ENCODE measurements at places on chromosomes 1 and 21.
A peak's percentile ranks its signal among the peaks of the same experiment; 100 is the strongest.

DNA sequence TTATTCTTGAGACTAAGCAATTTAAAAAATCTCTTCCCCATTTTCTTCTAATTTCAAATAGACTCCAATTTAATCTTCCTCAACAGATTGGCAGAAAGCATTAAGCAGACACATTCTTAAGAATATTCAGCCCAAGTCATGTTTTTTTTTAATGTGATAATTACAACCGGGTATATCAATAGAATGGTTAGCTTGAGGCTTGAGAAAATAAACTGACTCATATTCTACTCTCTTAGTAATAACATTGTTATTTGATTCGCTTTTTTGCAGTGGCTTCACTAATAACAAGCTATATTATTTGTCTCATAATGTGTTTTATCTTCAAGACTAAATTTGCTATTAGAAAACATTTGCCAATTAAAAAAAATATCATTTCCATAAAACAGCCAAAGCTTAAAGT, 488.6 kb upstream of the RGS18 start:
- H3K27me3 ChIP-seq: no peaks in the 10 kb centered on the region
- no peaks in the 10 kb centered on the region for H3K36me3 ChIP-seq
- no peak for DNase-seq
- H3K4me3 ChIP-seq: no peak overlapping the region

DNA sequence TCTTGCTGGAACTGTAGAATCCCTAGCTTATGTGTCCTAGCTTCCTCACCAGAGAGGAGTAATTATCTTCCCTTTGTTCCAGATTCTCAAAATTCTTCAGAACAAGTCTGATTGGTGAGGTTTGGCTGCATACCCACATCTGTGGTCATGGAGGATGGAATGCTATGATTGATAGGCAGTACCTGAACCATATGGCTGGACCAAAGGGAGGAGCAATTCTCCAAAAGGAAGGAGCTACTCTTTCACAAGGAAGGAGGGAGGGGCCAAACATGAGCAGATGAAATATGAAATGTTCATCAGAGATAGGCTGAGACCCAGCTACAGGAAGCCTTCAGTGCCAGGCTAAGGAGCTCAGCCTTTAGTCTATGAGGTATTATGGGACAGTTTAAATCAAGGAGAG, 5.0 kb upstream of the RNF19B start:
- peaks cover 2% of the 10 kb centered on the region for H3K4me1 ChIP-seq
- H3K4me3 ChIP-seq: no peak overlapping the region
- DNase-seq: no peak
- no peaks in the 10 kb centered on the region for H3K36me3 ChIP-seq

GRCh38 chr1:235852887-235853286, 13.8 kb downstream of the LYST start:
- H3K27ac ChIP-seq: no peak overlapping the region
- DNase-seq: no peak
- H3K4me1 ChIP-seq: no peaks in the 10 kb centered on the region
- no peak overlapping the region for H3K4me3 ChIP-seq
- no peaks in the 10 kb centered on the region for H3K36me3 ChIP-seq

GRCh38 chr1:165851034-165851658, 23.7 kb downstream of the UCK2 start:
- H3K27ac ChIP-seq: no peak overlapping the region
- no peak for DNase-seq
- no peaks in the 10 kb centered on the region for H3K36me3 ChIP-seq
- H3K4me3 ChIP-seq: no peak overlapping the region
- no peaks in the 10 kb centered on the region for H3K27me3 ChIP-seq

- H3K27ac ChIP-seq: no peak overlapping the region
- H3K4me1 ChIP-seq: peaks cover 33% of the 10 kb centered on the region
- H3K4me3 ChIP-seq: no peak overlapping the region
- no peaks in the 10 kb centered on the region for H3K27me3 ChIP-seq
- no peak for DNase-seq
These were observed 68.3 kb downstream of the SSBP3 start for GRCh38 chr1:54337928-54338327.

DNA sequence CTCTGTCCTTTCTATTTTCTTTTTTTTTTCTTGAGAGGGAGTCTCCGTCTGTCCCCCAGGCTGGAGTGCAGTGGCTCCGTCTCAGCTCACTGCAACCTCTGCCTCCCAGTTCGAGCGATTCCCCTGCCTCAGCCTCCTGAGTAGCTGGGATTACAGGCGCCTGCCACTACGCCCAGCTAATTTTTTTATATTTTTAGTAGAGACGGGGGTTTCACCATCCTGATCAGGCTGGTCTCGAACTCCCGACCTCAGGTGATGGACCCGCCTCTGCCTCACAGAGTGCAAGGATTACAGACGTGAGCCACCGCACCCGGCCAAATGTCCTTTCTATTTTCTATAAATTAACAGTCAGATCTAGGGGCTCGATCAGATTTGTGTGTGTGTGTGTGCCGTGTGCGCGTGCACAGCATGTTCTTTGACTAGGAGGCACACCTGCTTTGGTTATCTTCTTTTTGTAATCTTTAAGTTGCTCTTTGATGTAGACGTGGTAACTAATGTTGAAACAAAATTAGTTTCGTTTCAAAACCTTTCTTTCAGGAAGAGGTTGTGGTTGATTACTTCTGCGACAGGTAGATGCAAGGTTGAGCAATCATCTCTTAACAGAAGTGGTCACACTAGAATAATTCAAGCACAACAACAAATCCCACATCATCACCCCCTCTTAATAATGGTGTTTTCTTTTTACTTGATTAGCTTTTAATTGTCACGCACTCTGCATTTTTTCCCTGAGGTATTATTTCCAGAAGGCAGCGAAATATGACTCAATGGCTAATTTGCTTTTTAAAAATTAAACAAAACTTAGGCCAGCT, 779 bp upstream of the DEGS1 start:
- H3K36me3 ChIP-seq: peaks cover 21% of the 10 kb centered on the region
- H3K27ac ChIP-seq: peak overlapping the region; percentile 65
- peak overlapping the region; percentile 96 for H3K4me3 ChIP-seq
- peaks cover 5% of the 10 kb centered on the region for H3K4me1 ChIP-seq
- H3K27me3 ChIP-seq: no peaks in the 10 kb centered on the region
- no peak for DNase-seq

GRCh38 chr21:27277110-27277509, 310.2 kb upstream of the ADAMTS5 start:
- no peak for DNase-seq
- H3K4me3 ChIP-seq: no peak overlapping the region
- H3K27ac ChIP-seq: no peak overlapping the region
- H3K4me1 ChIP-seq: no peaks in the 10 kb centered on the region
- H3K36me3 ChIP-seq: no peaks in the 10 kb centered on the region
- H3K27me3 ChIP-seq: no peaks in the 10 kb centered on the region

DNA sequence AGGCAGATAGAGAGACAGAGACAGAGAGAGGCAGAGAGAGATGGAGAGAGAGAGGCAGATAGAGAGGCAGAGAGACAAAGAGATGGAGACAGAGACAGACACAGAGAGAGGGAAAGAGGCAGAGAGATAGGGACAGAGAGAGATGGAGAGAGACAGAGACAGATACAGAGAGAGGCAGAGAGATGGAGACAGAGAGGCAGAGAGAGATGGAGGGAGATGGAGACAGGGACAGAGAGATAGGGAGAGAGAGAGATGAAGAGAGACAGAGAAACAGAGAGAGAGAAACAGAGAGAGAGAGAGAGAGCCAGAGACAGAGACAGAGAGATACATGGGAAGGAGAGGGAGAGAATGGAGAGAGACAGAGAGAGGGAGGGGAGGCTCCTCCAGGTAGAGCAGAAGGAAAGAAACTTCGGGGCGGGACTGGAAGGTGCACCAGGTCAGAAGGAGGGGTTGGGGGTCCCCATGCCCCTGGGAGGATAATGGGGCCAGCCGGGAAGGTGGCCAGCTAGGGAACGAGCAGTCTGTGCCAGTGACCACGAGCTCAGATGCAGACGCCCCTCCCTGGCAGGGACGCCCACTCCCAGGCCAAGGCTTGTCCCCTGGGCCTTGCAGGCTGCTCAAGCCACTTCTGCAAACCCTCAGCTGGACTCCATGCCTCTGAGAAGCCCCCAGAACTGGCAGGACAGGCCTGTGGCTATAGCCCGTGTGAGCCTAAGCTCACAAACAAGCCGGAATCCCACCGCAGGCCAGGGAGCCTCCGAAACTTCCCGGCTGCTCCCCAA, 3.3 kb downstream of the FNDC10 start:
- peaks cover 22% of the 10 kb centered on the region for H3K4me1 ChIP-seq
- no peak overlapping the region for H3K4me3 ChIP-seq
- H3K27ac ChIP-seq: no peak overlapping the region
- H3K36me3 ChIP-seq: no peaks in the 10 kb centered on the region
- DNase-seq: no peak

DNA sequence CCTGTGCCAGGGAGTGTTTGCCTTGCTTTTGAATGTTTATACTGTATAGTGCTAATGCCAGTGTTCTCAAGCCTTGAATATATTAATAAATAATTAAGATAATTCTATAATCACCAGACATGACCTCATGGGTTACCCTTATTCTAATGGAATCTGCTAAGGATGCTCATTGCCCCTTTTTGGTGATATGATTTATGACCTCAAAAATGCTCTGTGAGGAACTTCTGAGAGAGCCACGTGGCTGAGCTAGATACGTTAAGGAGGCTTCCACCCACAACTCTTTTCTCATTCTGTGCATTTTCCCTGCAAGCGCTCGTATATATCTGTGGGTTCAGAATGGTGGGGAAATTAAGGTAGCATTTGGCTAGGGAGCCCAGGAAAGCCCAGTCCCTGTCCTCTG, 19.6 kb upstream of the SLC30A1 start:
- no peak for DNase-seq
- no peaks in the 10 kb centered on the region for H3K36me3 ChIP-seq
- H3K27me3 ChIP-seq: no peaks in the 10 kb centered on the region

DNA sequence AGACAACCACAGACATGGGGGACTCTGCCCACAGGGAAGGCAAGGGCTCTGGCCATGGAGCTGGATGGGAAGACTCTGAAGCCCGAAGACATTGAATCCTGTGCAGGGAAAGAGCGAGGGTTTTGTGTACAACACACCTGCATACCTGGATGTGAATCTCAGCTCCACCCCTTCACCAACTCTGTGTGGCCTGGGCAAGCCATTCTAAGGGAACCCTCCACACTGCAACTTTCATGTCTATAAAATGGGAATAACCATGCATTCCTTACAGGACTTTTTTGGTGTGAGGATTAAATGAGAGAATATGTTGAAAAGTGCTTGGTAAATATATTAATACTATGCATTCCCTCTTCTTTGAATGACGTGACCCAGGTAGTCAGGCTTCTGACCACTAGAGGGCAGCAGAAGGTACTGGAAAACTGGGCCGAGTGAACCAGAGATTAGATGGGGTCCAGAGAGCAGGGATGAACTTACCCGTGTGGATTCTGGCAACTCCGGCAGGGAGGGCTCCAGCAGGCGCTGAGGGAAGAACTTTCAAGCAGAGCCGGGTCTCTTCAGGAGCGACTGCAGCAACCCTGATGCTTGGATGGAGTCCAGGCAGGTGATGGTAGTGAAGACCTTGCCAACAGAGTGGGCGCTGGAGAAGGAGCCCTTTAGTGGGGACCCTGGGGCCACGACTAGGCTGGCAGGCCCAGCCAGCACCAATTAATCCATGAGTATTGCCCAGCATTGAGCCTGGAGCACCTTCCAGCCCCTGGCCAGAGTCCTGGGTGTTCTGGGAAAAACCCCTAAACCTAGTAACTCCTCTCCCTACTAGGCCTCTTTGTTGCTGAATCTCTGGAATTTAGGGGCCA, 834 bp upstream of the ELF3 start:
- H3K36me3 ChIP-seq: peaks cover 13% of the 10 kb centered on the region
- peaks cover 15% of the 10 kb centered on the region for H3K4me1 ChIP-seq
- no peak overlapping the region for H3K4me3 ChIP-seq
- peak overlapping the region; percentile 79 for H3K27ac ChIP-seq

- H3K4me1 ChIP-seq: peaks cover 4% of the 10 kb centered on the region
- no peak overlapping the region for H3K4me3 ChIP-seq
- no peak overlapping the region for H3K27ac ChIP-seq
- H3K27me3 ChIP-seq: no peaks in the 10 kb centered on the region
- DNase-seq: no peak
- H3K36me3 ChIP-seq: no peaks in the 10 kb centered on the region
These were observed 36.0 kb upstream of the MARK1 start for GRCh38 chr1:220491891-220492290.

DNA sequence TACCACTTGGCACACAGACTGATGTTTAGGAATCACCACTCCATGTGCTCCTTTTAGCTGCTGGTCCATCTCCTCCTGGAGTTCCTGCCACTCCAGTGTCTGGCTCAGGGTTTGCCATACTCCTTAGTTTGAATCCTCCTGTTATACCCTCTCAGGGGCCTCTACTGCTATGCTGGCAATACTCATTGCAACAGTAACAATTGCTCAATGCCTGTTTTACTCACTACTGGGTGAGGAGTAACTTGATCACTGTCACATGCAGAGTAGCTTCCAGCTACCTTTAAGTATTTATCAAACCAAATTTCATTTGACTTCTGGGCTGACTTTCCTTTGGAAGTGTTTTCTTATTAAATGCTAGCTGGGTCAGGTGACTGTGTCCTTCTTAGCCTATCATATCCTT, 107.2 kb upstream of the WLS start:
- no peak for DNase-seq
- H3K36me3 ChIP-seq: no peaks in the 10 kb centered on the region
- H3K27me3 ChIP-seq: no peaks in the 10 kb centered on the region
- peaks cover 2% of the 10 kb centered on the region for H3K4me1 ChIP-seq
- no peak overlapping the region for H3K27ac ChIP-seq
- H3K4me3 ChIP-seq: no peak overlapping the region

DNA sequence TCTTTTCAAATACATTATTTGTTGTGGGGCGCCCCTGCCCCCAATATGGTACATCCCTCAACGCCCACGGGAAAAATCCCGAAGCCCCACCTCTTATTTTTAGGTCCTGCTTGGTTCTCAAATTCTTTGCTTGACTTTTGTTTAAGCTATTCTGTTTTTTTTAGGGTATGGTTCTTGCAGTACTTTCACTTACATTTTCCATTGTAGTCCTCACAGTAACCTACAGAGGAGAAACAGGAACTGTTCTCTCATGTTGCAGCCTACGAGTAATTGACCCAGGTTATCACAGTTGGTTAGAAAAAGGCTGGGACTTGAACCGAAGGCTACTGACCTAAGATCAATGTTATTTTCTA, 697 bp upstream of the C21orf91 start:
- H3K4me1 ChIP-seq: peaks cover 6% of the 10 kb centered on the region

- peak overlapping the region; percentile 76 for H3K4me3 ChIP-seq
- H3K36me3 ChIP-seq: no peaks in the 10 kb centered on the region
- DNase-seq: no peak
These were observed 1.2 kb downstream of the ABCB10 start for GRCh38 chr1:229557200-229557850.

DNA sequence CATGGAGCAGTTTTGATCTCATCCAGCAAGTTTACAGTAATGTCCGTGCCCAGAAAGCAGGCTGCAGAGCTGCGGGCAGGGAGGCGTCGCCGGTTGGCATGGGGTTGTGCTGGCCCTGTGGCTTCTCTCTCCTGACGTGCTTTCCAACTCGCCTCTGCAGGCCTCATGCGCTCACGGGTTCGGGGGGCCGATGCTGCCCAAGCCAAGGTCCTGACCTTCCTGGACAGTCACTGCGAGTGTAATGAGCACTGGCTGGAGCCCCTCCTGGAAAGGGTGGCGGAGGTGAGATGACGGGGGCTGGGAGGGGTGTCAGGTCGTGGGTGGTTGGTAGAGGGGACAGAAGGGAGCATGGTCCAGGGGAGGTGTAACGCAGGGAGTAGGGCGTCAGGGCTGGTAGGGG, 176.1 kb downstream of the GALNT2 start:
- no peaks in the 10 kb centered on the region for H3K4me1 ChIP-seq
- peaks cover 2% of the 10 kb centered on the region for H3K36me3 ChIP-seq
